ENCODE measurements at places on chromosomes 2 and 18.

GRCh38 chr2:15911686-15912085 lies 28.7 kb upstream of the MYCN start:
- DNase-seq = no peak

DNA sequence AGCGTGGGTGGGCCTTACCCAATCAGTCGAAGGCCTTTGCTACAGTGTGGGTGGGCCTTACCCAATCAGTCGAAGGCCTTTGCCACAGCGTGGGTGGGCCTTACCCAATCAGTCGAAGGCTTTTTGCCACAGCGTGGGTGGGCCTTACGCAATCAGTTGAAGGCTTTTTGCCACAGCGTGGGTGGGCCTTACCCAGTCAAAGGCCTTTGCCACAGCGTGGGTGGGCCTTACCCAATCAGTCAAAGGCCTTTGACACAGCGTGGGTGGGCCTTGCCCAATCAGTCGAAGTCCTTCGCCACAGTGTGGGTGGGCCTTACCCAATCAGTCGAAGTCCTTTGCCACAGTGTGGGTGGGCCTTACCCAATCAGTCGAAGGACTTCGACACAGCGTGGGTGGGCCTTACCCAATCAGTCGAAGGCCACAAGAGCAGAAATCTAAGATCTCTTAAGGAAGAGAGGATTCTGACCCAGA lies 16.3 kb upstream of the GAL3ST2 start:
- peak; percentile 38 for DNase-seq

- no peak for DNase-seq
These were observed 13.8 kb upstream of the KCNF1 start for GRCh38 chr2:10897956-10898355.

DNA sequence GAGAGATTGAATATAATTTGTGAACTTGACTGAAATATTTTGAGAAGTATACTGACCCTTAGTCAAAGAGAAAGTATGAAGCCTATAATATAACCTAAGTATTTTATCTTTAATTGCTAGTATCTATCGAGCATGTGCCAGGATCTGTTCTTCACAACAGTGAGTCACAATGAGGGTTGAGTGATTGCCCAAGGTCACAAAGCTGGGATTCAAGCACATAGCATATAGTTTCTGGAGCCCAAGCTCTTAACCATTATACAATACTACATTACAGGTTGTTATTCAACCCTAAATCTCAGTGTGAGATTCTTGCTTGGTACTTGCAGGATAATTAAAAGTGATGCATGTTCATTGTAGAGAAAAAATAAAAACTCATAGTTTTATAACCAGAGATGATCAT lies 97.2 kb downstream of the RAB3GAP1 start:
- no peak for DNase-seq

GRCh38 chr18:7646174-7646886 lies 79.2 kb downstream of the PTPRM start:
- DNase-seq = no peak

DNA sequence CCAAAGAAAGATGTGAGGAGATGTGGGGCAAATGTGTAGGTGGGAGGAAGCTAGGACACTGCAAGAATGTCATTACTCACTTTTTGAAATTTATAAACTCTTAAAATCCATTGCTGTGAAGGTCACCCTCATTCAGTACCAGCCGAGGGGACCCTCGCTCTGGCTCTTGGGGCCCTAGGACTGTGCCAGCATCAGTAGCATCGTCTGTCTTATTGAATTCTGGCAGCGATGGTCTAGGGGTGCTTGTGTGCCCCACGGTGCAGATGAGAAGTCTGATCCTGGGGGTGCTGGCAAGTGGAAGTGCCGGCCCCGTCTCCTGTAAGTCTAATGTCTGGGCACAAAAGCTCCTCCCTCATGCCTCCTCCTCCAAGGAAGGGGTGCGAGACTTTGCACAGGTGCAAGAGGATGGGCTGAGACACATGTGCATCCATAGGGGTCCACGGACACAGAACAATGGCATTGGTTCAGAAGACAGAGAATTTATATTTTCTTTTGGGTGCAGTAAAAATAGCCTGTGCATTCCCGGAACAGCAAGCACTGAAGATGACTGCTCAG lies 266.7 kb upstream of the HDAC4 start:
- DNase-seq = peak; percentile 1

GRCh38 chr2:5617358-5617757 lies 74.8 kb upstream of the SOX11 start:
- no peak for DNase-seq

- DNase-seq = no peak
These were observed 243.4 kb downstream of the LDLRAD4 start for GRCh38 chr18:13461936-13462335.

DNA sequence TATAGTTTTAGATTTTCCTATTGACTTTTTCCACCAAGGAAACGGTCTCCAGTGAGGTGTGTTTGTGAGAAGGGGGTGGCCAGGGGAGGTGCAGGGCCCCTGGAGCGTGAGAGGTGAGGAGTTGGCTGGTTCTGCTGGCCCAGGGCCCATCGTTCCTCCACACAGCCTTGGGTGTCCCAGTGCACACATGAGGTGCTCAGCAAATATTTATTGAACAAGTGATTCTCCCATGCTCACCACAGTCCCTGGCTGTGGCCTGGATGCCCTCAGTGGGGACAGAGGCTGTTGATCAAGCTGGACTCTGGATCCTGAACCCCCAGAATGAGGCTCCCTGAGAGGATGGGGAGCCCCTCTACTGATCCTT lies 5.0 kb downstream of the HAAO start:
- peak; percentile 19 for DNase-seq

DNA sequence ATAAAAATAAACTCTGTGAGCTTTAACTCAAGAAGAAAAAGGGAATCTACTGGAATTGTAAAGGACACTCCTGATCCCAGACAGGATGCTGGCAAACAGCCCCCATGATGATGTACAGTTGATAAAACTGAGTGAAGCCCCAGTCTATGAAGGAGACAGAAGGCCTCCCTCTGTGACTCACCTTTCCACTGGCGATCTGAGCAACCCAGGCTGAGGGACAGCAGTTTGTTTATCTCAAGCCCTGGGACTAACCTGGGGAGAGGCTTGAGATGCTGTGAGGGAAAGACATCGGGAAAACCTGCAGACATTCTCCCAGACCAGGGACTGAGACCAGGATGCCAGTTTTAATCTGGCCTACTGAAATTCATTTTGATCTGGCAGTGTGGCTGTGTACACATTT lies 104.5 kb upstream of the CDH2 start:
- DNase-seq = no peak

DNA sequence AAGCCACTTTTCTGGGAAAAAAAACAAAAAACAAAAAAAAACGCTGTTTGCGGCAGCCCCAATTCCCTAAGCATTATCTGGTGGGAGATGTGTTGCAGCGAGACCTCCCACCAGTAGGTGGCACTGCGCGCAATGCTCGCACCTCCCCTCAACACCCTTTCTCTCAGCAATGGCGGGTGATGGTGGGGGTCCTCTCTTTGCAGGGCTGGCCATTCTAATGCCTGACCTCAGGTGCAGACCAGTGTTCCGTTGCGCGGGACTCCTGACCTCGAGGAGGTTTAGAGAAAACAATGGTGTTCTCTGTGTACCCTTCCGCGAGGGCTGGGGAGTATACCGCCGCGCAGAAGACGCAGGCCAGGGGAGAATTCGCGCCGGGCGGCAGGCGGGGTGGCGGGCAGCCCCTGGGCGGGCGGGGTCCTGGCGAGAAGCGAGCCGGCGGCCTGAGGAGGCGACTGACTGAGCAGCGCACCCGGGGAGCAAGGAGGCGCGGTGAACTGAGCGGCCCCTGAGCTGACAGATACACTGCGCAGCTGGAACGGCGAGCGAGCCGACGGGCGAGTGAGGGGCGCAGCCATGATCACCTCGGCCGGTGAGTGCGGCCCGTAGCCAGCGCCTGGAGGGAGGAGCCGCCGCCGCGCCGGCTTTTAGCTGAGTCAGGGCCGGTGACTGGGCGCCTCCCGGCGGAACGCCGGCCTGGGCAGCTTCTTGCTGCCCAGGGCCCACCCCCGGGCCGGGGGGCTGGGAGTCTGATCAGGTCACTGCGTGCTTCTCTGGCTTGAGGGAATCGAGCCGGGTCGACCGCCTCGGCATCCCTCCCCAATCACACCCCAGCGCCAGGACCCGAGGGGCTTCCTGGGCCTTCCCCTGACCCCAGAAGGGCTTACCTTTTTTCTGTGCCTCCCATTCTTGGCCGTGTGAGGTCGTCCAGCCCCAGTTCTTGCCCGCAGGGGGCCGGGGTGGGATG lies at the start of gene PSMD1:
Gene PSMD1, plus strand, starts transcription at position 415 of the 964 bp plus-strand sequence. Its CDS starts 159 bp downstream, at position 574.
- DNase-seq = peak; percentile 97

- DNase-seq = peak; percentile 69
These were observed 3.8 kb downstream of the GALNT5 start for GRCh38 chr2:157261199-157261782.

DNA sequence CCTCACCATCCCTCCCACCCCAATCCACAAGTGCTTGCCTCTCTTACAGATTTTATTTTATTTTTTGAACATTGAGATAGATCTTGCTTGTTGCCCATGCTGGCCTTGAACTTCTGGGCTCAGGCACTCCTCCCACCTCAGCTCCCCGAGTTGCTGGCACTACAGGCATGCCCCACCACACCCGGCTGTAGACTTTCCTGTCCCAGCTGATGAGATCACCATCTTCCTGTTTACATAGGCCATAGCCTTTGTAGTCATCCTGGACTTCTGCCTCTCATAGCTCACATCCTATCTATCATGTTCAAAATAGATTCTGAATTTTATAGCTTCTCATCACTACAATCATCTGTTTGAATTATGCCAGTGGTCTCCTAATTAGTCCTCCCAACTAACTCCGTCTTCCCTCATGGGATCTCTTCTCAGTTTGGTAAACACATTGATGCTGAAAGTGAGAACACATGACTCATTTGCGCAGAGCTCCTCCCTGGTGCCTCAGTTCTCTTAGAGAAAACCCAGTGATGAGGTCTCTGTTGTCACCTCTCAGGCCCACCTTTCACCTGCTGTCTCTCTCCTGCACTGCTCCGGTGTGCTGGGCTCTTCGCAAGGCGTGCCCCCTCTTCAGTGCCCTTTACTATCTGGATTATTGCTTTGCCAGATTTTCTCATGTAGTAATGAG lies 243.0 kb downstream of the ZNF407 start:
- no peak for DNase-seq

- no peak for DNase-seq
These were observed 172.8 kb downstream of the GLI2 start for GRCh38 chr2:120908314-120908975.

- no peak for DNase-seq
These were observed 17.8 kb upstream of the FAM98A start for GRCh38 chr2:33616873-33617272.

- DNase-seq = no peak
These were observed 99.6 kb upstream of the ASB18 start for GRCh38 chr2:236363711-236364277.

DNA sequence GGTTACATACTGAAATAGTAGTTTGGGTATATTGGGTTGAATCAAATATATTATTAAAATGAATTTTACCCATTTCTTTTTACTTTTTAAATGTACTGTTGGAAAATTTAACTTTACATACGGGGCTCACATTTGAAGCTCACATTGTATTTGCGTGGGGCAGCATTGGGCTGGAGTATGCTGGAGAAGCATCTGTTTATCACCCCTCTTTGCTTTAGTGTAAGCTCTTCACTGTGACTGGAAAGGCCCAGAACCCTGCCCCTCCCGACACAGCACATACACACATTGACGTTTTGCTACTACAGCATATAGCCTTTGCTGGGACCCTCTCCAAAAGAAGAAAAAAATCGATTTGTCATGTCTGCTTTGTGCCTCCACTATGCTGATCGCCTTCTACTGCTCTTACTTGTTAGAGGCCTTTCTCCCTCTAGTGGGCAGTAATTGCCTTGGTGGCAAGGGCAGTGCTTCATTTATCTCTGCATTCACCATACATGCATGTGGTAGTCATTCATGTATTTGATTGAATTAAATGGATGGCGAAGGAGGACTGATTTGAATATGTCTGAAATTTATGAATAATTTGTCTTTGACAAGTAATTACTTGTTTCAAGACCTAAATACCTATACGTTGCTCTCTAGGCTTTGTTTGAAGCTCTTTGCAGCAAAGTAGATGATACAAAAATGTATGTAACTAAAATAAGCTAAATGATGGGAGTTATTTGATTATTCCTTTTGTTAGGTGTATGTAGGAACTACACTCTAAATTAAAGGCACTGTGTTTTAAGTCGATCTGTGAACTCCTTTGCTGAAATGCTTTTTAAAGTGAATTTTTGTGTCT lies 37.4 kb downstream of the VAPA start:
- DNase-seq = no peak

GRCh38 chr2:69090820-69091219 lies 77.8 kb downstream of the ANTXR1 start:
- DNase-seq = no peak

- no peak for DNase-seq
These were observed 25.1 kb upstream of the ODC1 start for GRCh38 chr2:10473121-10473756.

DNA sequence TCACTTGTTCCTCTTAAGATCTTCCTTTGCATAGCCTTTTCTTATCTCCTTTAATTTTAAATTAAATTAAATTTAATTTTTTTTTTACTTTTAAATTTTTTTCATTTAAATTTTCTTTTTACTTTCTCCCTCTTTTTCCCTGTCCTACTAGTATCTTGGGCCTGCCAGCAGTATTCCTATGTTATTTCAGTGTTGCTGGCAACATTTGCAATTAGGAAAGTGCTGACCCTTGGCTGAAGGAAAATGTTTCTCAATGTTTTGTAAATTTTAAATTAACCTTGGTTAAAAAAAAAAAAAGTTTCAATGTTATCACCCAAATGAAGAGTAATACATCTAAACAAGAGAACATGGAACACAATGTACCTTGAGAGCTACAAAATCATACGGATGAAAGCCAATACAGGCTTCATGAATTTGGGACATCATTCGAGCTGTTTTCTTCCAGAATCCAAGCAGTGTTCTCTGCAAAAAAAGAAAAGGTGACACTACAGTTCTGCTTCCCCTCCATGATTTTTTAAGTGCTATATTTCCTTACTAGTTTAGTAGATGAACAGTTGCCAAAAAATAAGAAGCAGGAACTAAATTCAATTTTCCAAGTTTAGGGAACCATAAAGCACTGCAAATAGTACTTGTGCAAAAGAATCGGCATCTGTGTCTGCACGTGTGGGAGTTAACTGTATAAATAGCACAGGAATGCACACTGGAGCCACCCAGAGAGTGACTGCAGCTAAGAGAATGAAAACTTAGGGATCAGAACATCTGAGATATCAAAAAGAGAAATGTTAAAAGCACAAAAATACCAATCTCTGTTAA lies 55.8 kb downstream of the ICA1L start:
- DNase-seq = no peak

GRCh38 chr2:75002007-75002406 lies 43.6 kb downstream of the POLE4 start:
- DNase-seq = no peak

DNA sequence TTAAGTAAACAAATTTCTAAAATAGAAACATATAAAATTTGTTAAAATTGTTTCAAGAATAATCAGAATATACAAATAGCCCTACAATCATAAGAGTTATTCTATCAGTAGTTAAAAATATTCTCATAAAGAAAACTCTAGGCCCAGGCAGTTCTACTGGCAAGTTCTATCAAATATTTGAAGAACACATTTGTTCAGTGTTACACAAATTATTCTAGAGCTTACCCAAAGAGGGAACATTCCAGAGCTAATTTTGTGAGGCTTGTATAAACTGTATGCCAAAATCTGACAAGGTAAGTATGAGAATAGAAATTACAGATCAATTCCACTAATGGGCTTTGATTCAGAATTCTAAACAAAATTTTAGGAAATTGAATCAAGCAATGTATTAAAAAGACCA lies 241.4 kb upstream of the FBXO11 start:
- no peak for DNase-seq

GRCh38 chr2:8312221-8312620 lies 369.6 kb upstream of the ID2 start:
- DNase-seq = peak; percentile 19

- no peak for DNase-seq
These were observed 3.8 kb upstream of the ANKRD23 start for GRCh38 chr2:96847586-96847985.
